Fibroblast of skin of left quadriceps (primary cell): ENCODE measurements at places on chromosomes 12 and 14.

DNA sequence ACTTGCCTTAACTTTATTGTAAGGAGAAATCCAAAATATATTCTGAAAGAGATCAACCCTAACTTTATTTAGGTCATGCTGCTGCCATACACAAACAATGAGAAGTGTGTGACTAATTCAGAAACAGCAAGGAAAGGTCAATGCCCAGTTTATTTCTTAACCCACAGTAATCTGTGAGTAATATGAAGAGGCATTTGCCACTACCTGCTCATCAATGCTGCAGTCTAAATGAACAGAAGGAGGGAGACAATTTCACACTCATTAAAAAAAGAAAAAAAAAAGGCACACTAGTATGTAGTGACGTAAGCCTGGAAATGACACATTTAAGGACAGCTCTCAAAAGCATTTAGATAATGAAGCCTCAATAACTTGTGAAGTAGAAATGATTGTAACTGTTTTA is 90.5 kb upstream of the FOXN3 start:
- DNase-seq = no peak

- DNase-seq = no peak
These were observed 1.0 kb downstream of the ANO2 start for GRCh38 chr12:5944053-5944452.

DNA sequence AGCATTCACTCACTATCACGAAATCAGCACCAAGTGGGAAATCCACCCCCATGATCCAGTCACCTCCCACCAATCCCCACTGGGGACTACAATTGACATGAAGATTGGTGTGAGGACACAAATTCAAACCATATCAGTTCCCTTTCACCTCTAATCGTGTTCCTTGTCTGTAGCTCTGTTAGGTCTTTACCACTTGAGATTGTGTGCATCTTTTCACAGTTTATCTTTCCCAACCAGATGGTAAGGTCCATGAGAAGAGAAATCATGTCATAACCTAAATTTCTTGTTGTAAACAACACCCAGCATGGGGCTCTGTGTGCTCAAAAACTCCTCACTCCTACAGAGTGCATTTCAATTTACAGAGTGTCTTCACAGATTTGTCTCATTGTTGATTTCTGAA is 27.1 kb upstream of the PCED1B start:
- DNase-seq = no peak

GRCh38 chr14:52954346-52955214 is 3.7 kb upstream of the FERMT2 start:
- DNase-seq = peak; percentile 32

DNA sequence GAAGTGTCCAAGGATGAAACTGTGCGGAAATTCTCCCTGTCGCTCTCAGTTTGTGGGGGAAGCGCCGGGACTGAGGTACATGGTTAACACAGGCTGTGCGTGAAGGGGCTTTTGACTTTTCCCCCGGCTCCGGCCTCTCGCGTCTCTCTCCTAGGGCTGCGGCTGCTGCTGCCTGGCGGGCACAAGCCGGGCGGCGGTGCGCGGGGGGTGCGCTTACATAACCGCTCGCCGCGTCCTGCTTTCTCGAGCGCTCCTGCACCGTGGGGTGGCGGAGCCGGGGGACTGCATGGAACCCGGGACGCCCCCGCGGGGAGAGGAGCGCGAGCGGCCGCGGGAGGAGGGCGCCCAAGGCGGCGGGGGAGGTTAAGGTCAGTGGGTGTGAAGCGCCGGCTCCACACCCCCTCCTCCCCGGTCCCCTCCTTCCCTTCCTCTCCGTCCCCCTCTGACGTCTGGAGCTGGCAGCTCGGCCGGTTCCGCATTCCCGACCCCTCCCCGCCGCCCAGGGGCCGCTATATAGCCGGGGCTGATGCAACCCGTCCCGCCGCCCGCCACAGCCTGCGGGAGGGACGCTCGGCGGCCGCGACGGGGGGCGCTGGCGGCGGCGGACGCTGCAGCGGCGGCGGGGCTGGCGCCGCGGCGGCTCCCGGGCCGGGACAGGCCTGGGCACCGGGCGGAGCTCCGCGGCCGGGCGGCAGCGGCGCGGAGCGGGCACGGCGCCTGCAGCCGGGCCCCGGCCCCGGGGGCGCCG is at the start of gene JDP2:
Gene JDP2 (plus strand): TSS at position 541 of the 748 bp plus-strand sequence. CDS start 9,899 bp downstream, outside the sequence.
- DNase-seq = peak; percentile 81

GRCh38 chr12:49041881-49042484 is 18.6 kb downstream of the KMT2D start:
- no peak for DNase-seq

- DNase-seq = no peak
These were observed 391.8 kb downstream of the BMP4 start for GRCh38 chr14:53564870-53565269.

DNA sequence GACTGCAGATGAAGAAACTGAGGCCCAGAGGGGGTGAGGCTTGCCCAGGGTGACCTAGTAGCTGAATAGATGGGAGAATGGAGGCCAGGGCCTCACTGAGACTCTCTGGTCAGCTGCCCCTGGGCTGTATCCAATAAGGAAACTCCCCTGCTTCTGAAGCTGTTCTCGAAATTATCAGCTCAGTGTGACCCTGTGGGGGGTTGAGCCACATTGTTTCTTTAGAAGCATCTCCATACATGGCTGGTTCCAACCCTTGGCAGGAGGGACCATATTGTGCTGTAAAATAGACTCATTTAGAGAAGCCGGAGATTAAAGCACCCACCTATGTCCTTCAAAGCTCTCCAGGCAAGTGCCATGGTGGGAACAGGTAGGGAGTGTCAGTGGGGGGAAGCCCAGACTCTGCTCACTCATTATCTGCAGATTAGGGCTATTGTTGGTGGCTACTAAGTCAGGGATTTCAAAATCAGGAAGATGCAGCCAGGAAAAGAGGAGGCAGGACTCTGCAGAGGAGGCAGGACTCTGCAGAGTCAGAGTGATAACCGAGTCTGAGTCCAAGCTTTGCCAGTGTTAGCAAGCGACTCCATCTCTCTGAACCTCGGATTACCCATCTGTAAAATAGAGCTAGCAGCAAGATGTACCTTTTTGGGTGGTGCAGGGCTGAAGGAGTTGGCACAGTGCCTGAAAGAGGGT is 3.5 kb downstream of the SERPINA5 start:
- no peak for DNase-seq

DNA sequence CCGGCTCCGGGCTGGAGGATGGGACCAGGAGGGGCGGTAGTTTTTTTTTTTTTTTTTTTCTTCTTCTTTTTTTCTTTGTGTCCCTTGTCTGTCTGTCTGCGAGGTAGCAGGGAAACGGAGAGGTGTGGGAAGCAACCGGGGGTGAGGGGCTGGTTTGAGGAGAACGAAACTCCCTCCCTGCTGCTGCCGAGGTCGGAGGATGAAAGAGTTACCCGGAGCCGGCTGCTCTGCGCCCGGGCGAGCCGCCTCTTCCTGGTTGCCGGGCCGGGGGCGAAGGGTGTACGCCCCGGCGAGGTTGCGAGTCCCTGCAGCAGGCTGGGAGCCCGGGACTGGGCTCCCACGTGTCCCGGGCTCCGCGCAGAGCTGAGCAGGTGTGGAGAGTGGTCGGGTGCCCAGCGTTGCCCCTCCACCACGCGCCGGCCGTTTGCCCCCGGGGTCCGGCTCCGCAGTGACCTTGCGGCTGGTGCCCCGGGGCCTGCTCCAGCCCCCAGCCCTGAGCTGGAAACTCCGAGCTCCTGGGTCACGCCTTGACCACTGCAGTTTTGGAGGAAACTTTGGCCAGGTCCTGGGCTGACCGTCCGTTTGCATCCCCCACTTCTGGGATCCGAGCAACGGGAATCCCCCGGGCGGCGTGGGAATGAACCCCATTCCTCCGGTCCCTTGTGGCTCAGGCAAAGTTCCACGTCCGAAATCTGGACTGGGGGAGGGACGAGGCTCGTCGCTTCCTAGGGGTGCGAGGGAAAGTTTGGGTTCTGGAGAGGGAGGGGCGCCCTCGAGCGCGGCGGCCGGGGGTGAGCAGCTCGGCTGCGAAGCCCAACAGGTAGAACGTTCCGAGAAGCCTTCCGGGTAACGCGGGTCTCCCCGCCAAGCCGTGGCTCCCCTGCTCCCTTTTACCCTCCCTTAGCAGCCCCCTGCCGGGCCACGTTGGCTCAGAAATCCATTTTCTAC is 1.3 kb downstream of the CHST11 start:
- no peak for DNase-seq

DNA sequence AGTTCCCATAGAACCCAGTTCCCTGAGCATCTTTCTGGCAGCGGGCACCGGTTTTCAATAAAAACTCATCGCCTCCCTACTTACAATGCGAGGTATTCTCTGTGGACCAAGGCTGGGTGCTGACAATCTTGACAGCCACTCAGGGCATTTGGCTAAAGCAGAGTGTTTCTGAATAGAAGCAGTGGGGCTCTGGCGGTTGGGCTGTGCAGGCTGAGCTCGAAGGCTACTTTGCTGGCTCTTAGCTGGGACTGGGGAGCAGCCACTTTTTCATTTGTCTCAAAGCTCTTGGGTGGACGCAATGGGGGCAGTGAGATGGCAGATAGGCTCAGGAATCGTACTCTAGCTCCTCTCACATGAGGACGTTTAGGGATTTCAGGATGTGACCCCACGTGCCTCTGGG is 151.8 kb downstream of the UNC79 start:
- DNase-seq = no peak

DNA sequence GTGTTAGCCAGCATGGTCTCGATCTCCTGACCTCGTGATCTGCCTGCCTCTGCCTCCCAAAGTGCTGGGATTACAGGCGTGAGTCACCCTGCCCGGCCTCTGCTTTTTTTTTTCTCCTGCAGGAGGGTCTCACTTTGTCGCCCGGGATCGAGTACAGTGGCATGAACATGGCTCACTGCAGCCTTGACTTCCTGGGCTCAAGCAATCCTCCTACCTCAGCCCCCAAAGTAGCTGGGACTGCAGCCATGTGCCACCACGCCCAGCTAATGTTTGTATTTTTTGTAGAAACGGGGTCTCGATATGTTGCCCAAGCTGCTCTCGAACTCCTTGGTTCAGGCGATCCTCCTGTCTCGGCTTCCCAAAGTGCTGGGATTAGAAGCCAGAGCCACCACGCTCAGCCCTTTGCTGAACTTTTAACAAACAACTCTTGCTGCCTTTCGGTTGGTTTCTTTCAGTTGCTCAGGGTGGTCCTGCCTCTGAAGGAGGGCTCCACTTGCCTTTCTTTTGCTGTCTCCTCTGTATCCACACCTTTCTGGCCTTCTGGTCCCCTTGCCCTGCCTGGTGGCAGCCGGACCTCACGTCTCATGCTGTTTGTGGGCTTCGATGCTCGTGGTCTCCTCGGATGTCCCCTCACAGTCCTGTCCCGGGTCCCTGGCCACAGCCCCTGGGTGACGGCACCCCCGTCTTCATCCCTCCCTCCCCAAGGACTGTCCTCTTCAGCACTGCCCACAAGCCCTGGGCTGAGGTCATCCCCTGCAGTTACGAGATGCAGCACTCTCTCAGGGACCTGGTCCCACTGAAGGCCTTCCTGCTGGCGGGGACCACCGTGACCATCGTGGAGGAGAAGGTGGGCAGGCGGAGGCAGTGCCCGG is 3.8 kb upstream of the B3GNT4 start:
- no peak for DNase-seq

DNA sequence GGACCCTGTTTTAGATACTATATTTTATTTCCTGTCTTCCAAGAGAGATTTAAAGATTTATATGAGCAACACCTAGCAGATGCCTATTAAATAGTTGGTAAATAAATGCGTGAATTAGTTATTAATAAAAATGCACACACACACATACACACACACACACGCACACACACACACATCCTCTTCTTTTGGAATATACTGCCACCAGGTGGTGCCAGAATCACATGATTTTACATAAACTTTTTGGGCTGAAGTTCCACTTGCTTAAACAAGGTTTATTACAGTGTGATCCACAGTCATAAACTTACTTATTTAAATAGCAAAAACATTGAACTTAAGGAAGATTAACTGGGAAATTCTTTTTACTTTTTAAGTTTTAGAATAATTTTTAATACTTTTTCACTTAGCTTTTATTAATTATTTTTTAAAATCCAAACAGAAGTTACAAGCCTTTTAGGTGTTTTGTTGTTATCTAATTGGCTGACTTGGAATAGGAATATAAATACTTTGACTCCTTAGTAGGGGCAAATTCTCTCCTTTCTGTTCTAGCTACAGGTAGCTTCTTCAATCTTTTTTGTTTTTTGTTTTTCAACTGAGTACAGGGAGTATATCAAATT is 17.5 kb downstream of the RAD51B start:
- DNase-seq = peak; percentile 64

DNA sequence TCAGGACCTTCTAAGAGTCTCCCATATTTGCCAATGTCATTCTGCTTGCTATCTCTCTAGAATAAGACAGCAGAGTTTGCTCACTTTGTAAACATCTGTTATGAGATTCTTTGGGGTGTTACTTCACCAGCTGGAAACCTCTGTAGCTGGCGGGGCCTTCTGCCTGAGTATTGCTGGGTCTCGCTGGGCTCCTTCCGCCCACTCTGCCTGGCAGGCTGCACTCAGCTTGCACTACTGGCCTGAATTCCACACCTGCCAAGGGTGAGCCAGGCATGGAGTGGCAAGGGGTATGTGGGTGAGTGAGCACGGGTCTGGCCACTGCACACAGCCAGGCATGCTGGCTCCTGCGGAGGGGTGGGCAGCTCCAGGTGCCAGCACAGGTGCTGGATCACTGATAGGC is 267.3 kb upstream of the PDE3A start:
- DNase-seq = no peak

- no peak for DNase-seq
These were observed 23.8 kb upstream of the GPR132 start for GRCh38 chr14:105088812-105089745.

DNA sequence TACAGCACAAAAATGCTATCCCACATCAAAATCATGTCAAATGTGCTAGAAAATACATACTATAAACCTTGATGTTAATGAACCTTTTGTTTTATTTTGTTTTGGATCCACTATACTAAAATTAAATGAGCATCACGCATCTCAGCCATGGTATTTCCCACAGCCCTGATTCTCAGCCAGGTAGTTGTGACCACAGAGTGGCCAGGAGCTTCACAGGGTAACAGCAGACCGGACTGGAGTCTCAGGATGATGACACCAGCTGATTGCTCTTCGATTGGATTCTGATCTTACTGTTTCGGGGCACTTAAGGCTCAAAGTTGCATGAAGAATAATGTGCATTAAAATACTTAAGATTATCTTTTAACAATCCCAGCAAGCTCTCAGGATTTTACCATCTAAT is 134.8 kb downstream of the FOXN3 start:
- DNase-seq = no peak

DNA sequence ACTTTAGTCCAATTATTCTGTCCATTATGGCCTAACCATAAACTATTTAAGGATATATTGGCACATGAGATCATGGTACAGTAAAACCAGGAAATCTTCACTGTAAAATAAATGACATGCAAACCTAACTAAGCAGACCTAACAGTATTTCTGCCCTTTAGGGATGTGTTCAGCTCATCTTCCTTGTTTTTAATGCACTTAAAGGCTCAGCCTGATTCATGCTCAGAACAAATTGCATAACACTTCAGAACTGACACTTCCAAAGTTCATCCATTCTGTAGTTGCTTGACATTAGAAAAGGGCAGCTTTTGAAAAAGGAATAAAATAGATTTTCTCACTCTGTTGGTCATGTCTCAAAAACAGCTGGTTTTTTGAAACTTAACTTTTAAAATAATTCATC is 708.5 kb downstream of the C12orf50 start:
- no peak for DNase-seq
